ENCODE measurements at places on chromosomes 7 and 10.

DNA sequence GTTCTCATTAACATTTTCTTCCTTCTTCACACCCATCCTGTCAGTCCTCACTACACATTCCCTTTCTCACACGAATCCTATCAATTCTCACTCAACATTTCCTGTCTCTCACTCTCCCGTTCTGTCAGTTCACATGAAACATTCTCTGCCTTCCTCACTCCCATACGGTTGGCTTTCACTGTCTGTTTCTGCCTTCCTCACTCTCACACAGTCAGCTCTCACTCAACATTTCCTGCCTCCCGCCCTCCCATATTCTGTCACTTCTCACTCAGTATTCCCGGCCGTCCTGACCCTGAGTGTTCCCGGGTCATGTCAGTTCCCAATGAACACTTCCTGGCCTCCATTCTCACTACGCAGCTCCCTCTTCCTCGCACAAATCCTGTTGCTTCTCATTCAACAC lies 61.5 kb downstream of the DYNC2I1 start:
- no peak for DNase-seq

DNA sequence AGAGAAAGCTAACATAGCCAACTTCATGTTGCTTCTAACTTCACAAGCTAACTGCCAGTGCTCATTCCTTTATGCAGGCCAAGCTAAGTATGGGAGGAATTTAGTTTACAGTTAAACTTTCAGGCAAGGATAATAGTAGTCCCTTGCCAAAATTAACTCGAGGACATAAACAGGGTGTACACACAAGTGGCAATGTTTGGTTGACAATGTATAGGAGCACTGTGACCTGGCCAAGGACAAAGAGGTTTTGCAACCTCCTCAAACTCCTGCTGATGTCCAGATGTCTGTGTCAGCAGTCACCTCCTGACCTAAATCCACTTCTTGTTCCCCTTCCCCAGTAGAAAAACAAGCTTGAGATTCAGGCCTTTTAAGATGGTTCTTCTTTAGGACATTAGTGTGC lies 494.6 kb upstream of the KLF6 start:
- no peak for DNase-seq

- no peak for DNase-seq
Observed at GRCh38 chr10:20170661-20171060, 354.4 kb downstream of the PLXDC2 start.

- no peak for DNase-seq
Observed at GRCh38 chr10:33335801-33336581, 1.5 kb upstream of the NRP1 start.

DNA sequence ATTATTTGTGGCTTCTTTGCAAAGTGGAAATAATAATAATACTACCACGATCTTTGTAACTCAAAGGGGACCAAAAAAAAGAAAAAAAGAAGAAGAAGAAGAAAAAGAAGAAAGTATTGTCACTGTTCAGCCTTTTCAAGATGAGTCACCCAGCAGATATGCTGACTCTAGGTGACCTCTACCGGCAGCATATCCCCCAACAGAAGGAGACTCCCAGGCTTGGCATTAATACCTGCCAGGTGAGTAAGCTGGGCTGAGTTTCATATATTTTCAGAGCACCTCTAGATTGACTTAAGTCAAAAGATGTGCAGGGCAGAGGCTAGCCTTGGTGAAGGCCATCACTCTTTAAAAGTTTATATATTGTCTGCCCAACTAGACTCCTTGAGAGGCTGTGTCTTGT lies 30.4 kb upstream of the GPR26 start:
- no peak for DNase-seq

- no peak for DNase-seq
Observed at GRCh38 chr7:80230327-80230726, 95.7 kb downstream of the GNAI1 start.

GRCh38 chr10:49733866-49734265 lies 28.3 kb downstream of the OGDHL start:
- DNase-seq, result no peak

- no peak for DNase-seq
Observed at GRCh38 chr7:1057416-1058291, 13.3 kb downstream of the GPR146 start.

GRCh38 chr10:86940677-86941076 lies 16.7 kb downstream of the MMRN2 start:
- no peak for DNase-seq

Data from AML-193 (cell line).